ENCODE measurements at places on chromosomes 12 and 14.
A peak's percentile ranks its signal among the peaks of the same experiment; 100 is the strongest.

- DNase-seq: peak; percentile 74
These were observed 49.4 kb downstream of the MOK start for GRCh38 chr14:102255401-102256190.

- no peak for DNase-seq
These were observed 21.9 kb upstream of the FGD4 start for GRCh38 chr12:32377344-32378055.

DNA sequence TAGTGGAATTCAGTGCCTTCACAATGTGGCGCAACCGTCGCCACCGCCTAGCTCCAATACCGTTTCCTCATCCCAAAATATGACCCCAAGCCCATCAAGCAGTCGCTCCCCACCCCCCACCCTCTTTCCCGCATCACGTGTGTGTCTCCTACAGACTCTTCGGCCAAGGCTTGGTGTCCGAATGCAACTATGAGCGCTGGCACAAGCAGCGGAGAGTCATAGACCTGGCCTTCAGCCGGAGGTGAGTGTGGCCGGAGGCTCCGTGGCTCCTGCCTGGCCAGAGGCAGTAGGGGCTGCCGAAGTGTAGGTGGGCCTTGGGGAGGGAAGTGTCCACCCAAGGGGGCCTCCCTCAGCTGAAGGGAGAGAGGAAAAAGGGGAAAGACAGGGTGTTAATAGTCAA lies 15.8 kb downstream of the CYP46A1 start:
- no peak for DNase-seq

DNA sequence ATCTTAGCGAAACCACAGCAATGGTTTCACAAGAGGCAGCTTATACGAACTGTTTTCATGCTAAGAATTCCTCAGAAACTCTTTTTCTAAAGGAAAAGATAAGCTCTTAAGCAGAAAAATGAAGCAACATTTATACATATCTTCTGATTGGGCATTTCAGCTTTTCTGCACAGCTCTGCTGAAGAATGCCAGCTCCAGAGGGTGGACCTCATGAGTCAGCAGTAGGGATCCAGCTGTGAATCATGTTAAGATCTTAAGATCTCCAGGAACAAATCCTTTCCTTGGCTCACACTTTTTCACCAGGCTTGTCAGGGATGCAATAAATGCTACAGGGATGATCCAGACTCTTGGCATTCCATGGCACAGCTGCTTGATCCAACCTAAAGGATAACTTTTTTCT lies 477.1 kb upstream of the CCDC196 start:
- DNase-seq: peak; percentile 93

- DNase-seq: no peak
These were observed 479.7 kb upstream of the MGAT4C start for GRCh38 chr12:86735851-86736250.

GRCh38 chr12:89016970-89017778 lies 335.1 kb downstream of the DUSP6 start:
- DNase-seq: peak; percentile 83

- peak; percentile 7 for DNase-seq
These were observed 420.8 kb downstream of the FUT8 start for GRCh38 chr14:65833267-65833880.

- DNase-seq: no peak
These were observed 140.9 kb upstream of the SRRM4 start for GRCh38 chr12:118840399-118840798.

DNA sequence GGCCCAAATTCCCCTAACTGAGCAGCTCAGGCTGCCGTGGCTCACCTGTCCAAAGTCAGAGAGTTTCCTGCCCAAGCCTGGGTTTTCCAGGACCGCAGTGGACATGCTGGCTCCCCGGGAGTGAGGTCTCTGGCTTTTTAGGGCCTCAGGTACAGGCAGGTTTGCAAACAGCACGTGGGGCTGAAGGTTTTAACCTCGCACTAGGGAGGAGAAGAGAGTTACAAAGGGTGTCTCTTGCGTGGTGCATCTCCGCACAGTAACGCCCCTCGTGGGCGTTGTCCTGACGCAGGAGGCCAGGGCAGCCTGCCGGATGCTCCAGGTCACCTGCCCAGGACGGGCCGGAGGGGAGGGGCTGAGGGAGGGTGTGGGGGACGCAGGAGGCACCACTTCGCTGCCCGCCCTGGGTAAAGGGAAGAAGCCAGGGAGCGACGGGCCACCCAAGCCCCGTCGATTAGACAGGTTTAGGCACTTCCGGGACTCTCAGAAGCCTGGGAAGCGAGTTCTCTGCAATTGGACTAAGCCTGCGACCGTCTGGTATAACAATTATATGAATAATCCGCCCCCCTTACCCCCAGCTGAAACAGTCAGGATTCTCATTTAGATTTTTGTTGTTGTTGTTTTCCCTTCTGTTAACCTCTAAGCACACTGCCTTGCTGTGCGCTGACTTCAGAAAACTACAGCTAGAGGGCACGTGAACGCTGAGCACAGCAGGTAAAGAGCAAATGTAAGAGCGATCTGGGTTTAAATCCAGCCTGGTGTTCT lies at the start of gene PAH:
PAH (minus strand) TSS at position 219 of the 762 bp plus-strand sequence; CDS start at position 105, 114 bp downstream.
- no peak for DNase-seq

- DNase-seq: no peak
These were observed 111.8 kb downstream of the PRIMA1 start for GRCh38 chr14:93676416-93676958.

DNA sequence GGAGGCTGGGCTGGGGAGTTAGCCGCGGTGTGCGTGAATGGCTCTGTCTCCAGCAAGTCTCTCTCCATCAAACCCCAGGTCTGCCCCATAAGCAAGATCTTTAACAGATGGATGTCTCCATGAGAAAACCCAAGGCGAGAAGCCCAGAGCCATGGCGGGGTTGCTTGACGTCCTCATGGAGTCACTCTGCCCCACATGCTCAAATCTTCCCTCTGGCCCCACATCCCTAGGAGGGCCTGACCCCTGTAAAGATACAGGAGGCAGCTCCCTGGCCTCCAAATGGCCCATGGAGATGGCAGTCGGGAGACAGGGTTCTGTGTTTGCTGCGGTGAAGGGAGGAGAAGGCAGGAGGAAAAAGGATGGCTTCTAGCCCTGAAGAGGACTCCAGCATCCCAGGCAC lies 49.3 kb downstream of the C14orf132 start:
- DNase-seq: no peak

DNA sequence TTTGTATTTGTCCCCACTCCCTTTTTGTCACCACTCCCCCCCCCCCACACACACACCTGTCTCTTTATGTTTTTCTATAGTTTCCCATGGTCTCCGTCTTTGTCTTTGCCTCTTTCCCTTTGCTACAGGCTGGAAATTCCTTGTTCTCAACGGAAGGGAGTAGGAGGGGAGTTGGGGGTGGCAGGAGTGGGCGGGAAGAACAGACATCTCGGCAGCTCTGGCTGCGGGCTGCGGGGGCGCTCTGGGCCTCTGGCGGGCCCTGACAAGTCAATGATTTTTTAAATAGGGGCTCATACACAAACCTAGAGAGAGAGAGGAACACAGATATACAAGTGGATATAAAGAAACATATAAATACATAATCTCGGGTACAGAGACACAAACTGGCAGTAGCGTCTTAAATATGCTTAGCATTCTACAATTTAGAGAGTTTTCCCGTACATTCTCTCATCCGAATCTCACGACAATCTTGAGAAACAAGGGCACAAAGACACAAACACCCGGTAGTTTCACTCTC lies 2.4 kb upstream of the NAB2 start:
- peak; percentile 78 for DNase-seq

GRCh38 chr14:99173086-99173485 lies 98.9 kb downstream of the BCL11B start:
- DNase-seq: no peak

GRCh38 chr14:64728856-64729255 lies 24.6 kb downstream of the PLEKHG3 start:
- DNase-seq: no peak

GRCh38 chr12:67957383-67957782 lies 31.9 kb upstream of the IFNG-AS1 start:
- no peak for DNase-seq

GRCh38 chr12:15620741-15621539 lies 168.2 kb downstream of the EPS8 start:
- peak; percentile 36 for DNase-seq

DNA sequence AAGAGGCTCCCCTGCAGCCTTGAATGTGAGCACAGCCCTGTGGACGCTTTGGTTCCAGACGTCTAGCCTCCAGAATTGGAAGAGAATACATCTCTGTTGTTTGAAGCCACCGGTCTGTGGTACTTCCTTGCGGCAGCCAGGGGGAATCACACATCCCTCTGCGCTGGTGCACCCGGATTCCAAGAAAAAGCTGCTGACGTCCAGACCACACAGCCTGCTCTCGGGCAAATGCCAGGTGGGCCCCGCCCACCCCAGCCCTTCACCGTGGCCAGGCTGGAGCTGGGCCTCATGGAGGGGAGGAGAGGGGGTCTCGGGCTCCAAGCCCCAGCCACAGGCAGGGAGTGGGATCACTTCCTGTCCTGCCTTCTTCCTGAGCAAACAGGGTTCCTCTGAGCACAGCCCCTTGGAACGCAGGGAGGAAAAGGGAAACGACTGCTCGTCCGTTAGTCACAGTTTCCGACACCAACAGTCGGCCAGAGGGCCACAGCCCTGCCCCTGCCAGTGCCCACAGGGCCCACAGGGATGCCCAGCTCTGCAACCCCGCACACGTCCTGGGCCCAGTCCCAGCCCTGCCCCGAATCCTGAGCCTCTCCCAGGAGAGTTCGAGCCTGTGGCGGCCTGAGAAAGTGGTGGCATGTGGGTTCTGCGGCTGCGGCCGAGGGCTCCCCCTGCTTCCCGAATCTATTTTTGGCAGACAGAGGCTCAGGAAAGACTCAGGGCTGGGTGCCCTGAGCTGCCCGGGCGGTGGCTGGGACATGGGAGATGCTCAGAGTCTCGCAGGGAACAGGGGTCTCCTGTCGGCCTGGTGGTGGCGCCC lies 85.3 kb downstream of the RFLNA start:
- DNase-seq: peak; percentile 97

DNA sequence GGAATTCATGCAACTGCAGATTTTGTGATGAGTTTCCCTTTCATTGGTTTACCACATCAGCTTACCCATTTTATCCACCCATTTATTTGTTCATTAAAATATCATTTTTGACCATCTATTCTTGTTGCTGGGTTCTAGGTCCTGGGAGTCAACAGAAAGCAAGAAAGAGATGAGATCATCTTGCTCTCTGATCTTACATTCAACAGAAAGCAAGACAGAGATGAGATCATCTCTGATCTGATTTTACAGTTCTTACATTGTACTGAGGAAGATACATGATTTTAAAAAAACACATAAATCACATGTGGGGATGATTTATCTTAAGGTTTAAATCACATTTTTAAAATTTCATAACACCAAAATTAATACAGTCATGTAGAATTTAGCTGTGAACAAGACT lies 2.3 kb downstream of the TAS2R46 start:
- DNase-seq: peak; percentile 15

DNA sequence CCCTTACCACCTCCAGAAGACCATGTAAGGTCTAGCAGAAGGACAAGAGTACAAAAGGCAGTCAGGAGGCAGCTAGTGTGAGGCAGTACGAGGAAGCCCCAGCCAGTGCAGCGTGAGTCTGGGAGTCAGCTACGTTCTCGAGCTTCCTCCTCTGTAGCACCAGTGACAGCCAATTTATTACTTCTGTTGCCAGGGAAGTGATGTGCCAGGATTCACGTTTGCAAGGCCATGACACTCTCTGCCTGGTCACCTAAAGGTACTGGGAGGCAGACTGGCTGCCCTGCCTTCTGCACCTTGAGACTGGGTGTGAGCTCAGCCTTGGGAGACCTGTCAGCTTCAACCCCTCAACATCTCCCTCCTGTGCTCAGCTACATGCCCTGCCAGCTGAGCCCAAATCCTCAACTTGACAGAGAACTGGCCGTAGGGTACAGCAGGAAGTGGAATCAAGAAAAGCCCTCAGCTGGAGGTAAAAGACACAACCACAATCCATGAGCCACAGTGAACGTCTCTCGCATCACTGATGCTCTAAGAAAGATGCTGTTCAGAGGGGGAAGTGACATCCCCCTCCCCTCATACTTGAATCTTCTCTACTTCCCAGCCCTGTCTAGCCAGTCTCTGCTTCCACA lies 182.5 kb upstream of the RGS6 start:
- DNase-seq: no peak

GRCh38 chr14:50808053-50808452 lies 22.9 kb downstream of the NIN start:
- no peak for DNase-seq

GRCh38 chr14:53628732-53629430 lies 327.7 kb downstream of the BMP4 start:
- no peak for DNase-seq

- DNase-seq: no peak
These were observed 17.5 kb downstream of the IQSEC3 start for GRCh38 chr12:84056-84455.

DNA sequence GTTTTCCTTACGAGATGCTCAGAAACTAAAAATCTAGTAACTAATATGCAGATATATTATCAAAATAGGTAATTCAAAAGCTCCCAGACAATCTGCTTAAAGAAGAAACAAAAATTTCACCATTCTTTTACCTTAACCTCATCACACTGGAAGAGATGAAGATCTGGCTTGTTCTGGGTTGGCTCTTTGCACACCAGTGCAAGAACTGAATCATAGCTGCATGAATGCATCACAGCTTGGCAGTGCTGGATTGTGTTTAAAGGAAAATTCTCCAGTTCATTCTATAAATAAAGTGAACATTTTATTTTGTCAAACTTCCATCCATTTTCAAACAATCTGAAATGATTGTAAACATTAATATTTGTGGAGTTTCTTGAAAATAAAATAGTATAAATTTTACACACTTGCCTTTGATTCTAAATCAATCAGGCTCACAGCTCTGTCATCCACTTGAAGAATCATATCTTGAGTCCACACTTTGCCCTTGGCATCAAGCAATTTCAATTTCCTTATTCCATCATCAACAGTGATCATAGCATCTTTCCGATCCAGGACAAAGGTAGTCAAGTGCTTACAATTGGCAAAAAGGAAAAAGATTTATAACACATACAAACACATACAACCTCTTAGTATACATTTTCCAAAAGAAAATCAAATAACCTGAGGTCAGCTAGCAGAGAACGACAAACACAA lies 119.8 kb downstream of the EPS8 start:
- peak; percentile 76 for DNase-seq

DNA sequence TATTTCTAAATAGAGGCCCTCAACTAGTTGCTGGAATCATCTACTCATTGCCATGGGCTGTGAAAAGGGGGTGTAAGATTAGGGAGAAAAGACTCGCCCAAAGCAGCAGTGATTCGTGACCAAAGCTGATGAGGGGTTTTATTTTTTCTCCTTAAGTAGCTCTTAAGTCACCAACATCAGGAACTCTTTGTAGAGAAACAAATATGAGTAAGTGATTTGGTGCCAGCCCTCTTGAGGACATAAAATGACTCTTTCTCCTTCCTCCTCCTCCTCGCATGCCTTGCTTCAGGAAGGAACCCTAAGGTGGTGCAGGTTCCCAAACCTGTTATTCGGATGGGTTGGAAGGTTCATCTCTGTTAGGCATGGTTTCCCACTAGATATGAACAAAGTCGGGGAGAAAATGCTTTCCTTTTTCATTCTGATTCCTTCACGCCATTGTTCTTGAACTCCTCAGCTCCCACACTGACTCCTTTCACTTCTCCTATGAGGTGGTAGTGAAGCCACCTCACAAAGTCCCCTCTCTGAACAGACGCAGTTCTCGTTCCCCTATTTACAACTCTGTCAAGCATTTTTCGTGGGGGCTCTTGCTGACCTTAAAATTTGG lies 113.4 kb downstream of the ETV6 start:
- DNase-seq: peak; percentile 66

Data from GM23248 (cell line).